ENCODE measurements at places on chromosomes 5 and 9.

- DNase-seq = peak; percentile 81
Observed at GRCh38 chr5:10481241-10481935, 39.7 kb downstream of the ROPN1L start.

GRCh38 chr5:171420431-171421241, 1.2 kb downstream of the FGF18 start:
- DNase-seq = no peak

- no peak for DNase-seq
Observed at GRCh38 chr5:138018849-138019248, 14.0 kb downstream of the FAM13B start.

- DNase-seq = no peak
Observed at GRCh38 chr9:76562511-76562911, 103.5 kb downstream of the GCNT1 start.

DNA sequence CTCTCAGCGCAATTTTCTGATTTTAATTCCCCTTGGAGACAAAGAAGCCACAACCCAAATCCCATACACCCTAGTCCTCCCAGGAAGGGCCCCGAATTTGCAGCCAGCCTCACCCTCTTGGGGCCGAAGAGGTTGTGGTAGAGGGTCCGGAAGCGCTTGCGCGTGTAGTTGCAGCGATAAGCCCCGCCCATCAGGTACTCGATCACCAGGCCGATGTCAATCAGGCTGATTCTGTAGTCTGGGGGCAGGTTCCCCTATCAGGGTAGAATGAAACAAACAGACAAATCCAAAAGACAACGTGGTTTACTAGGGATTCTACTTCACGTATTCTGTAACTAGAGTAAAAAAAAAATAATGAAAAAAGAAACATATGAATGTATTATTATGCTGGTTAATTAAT, 210.6 kb upstream of the KLF9 start:
- DNase-seq = no peak

DNA sequence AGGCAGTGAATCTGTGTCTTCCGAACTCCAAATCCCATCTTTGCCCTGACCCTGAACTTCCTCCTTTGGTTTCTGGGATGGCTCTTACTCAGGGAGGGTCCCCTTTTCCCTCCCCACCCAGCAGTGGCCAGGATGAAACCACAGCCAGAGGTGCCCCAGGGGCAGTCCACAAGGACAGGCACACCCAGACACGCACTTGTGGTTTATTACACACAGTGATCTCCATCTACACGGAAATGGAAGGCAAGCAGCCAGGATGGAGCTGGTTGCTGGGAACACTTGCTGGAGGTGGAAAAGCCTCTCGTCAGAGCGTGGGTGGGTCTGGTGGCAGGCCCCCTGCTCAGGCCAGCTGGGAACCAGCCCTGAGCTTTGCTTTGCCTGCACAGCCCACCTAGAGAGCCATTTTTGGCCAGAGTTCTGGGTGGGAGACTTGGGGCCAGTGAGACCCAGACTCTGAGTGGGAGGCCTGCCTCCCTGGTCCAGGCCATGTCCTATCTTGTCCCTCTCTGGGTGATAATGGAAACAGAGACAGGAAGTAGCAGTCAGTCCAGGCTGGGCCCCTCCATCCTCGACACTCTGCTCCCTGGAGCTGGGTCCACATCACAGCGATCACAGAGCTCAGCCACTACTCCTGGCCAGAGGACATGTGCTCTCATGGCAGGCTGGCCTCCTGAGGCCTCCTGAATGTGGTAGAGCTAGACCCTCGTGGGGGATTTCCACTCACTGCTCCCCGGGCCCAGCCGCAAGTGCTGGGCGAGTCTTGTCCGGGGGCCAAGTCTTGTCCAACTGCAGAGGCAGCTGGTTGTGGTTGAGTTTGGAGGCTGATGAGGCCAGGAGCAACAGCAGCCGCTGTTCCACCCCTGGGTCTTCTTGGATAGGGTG, 5.1 kb upstream of the PHYKPL start:
- DNase-seq = no peak

DNA sequence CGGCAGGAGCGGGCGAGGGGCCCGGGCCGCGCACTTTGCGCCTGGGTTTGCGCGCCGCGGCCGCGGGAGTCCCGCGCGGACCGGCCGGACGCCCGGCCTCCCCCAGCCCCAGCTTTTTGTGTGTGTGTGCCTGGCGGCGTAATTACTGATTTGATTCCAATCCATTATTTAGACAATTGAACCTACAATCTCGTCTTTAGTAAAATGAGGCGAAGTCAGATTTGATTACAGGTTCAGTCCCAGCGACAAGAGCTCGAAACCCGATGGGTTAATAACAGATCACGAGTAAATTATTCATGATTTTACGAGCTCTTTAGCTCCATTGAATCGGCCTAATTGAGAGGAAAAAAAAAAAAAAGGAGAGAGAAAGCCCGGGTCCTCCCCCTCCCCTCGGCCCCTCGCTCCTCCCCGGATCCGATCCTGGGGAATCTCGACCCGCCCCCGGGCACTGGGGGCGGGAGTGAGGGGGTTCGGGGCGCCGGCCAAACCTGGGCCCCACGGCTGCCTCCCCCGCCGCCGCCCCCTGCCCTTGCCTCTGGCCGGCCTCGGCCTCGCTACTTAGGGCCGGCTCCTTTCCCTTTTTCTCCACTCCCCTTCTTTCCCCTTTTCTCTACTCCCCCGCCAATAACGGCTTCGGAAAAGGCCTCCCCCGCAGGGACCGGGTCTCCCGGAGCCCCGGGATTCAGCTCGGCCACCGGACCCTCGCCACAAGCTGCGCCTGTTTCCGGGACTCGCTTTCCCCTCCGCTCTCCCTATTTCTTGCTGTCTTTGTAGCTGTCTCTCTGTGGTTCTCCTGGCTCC, 6.6 kb downstream of the LHX2 start:
- peak; percentile 72 for DNase-seq

DNA sequence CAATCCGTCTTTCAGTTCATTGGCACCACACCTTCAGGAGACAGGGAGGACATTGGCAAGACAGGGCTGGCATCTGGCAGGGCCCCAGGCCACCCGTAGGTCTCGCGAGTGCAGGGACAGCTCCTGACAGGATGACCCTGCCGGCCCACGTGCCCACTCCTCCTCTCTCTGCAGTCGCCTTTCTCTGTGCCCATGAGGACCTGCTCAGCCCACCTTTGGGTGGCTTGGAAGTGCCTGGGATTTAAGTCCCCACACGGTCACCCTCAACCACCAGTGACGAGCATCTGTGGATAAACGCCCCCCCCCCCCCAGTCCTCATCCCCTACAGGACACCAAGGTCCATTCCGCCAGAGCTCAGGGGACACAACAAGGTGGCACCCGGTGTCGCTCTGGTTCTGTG, 4.1 kb downstream of the MRPL36 start:
- no peak for DNase-seq

DNA sequence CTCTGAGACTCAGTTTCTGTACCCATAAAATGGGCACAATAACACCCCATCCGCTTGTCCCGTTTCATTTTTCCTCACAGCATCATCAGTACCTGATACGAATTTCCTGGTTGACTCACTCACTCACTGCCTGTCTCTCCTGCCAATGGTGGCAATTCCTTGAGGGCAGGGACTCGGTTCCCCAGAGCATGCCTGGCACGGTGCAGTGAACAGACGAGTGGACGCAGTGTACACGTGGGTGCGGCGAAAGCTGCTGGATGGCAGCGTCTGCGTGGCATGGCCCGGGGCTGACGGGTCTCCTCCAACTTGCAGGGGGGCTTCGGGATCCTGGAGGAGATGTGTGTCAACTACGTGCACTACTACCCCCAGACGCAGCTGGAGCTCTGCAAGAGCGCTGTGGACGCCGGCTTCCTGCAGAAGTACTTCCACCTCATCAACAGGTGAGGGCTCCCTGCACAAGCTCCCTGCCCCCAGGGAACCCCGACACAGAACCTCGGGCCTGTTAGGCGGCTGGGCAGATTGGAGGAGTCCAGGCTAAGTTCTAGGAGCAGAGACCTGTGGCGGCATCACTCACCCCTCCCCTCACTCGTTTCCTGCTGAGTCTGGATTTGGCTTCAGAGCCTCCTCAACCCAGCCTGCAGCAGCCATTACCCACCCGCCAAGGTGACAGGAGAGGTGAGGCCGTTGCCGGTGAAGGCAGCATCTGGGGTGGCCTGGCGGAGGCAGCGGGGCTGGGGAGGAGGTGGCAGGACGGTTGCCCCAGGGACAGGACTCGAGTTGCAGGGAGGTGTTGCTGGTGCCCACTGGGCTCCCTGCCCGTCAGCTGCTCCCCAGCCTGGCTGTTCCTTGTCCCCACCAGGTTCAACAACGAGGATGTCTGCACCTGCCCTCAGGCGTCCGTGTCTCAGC, 20.3 kb downstream of the DBH start:
- DNase-seq = no peak

DNA sequence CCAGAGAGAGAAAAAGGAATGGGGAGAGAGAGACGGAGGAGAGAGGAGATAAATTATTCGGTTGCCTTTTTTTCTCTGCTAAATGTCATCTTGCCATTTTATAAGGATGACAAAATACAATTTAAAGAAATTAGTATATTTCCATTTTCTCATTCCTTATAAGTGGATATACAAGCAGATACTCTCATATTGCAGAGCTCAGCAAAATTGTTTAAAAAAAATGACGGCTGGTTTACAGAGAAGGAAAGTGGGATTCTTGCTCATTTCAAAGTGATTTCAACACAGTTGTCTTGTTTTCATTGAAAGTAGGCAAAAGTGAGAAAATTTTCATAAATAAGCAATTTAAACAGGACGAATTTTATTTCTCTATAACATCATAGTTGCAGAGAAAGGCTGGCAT, 641.9 kb upstream of the CDH6 start:
- DNase-seq = no peak

- peak; percentile 93 for DNase-seq
Observed at GRCh38 chr9:135797507-135798262, 95.7 kb downstream of the KCNT1 start.

GRCh38 chr9:84323858-84324257, 16.7 kb downstream of the SLC28A3 start:
- DNase-seq = no peak

DNA sequence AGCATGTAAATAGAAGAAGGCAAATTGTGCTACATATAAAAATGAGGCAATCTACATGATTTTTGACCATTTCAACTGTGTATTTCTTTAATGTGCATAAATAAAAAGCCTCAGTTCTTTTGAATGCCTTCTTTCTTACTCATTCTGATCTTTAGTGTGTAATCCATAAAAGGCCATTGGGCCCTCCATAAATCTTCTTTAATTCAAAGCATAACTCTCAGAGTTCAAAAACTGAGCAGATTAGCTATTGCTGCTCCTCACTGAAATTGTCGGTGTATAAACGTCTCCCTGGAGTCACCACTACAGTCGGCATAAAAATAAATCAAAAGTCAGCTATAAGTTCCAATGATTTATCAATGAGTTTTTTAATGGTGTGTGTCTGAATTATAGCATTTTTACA, 45.3 kb upstream of the ADAMTSL1 start:
- DNase-seq = no peak

DNA sequence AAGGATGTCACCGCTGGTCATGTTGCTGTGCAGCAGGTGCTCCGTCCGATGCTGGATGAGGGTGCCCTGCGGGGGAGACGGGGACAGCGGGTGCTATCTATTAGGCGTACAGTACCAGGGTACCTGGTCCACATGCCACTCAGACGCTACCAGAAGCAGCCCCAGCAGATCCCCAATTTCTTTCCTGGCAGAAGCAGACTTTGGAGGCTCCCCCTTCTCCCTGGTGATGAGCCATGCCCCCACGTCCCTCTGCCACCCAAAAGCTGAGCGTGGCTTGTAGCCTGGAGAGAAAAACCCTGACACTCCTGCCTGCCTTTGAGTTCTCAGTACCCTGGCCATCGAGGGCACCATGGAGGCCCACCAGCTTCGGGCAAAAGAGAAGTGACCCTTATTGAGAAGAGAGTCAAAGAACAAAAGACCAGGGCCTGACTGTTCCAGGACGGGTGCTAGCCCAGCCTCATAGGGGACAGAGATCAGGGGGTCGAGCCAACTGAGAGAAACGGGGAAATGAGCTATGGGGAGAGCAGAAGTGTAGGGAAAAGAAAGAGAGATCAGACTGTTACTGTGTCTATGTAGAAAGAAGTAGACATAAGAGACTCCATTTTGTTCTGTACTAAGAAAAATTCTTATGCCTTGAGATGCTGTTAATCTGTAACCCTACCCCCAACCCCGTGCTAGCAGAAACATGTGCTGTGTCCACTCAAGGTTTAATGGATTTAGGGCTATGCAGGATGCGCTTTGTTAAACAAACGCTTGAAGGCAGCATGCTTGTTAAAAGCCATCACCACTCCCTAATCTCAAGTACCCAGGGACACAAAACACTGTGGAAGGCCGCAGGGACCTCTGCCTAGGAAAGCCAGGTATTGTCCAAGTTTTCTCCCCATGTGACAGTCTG, 62.0 kb upstream of the ZNF354B start:
- no peak for DNase-seq

- no peak for DNase-seq
Observed at GRCh38 chr5:75706016-75706415, 11.2 kb downstream of the POC5 start.

DNA sequence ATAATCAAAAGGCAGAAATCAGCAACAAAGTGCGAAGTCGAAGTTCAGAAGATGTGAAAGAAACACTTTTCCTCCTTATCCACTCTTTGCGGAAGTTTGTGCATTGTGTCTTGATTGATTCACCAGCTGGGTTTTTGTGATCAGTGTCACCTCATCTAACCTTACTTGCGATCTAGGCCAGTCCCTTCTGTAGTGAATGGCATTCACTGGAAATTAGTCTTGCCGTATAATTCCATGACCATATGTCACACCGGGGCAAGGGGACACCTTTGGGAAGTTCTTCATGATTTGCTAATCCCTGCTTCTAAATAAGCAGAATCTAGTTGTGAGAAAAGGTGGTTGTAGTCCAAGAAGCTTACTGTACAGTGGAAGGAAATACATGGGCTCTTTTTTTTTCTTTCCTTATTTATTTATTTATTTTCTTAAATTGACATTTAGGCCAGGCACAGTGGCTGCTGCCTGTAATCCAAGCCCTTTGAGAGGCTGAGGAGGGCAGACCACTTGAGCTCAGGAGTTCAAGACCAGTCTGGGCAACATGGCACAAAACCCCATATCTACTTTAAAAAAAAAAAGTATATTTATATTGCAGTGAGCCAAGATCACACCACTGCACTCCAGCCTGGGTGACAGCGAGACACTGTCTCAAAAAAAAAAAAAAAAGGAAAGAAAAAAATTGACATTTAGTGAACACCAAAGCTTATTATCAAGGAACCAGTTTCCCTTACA, 7.8 kb downstream of the RAI14 start:
- DNase-seq = no peak

- no peak for DNase-seq
Observed at GRCh38 chr5:142571371-142571770, 114.5 kb downstream of the FGF1 start.

GRCh38 chr5:87541676-87542075, 128.9 kb upstream of the CCNH start:
- no peak for DNase-seq

DNA sequence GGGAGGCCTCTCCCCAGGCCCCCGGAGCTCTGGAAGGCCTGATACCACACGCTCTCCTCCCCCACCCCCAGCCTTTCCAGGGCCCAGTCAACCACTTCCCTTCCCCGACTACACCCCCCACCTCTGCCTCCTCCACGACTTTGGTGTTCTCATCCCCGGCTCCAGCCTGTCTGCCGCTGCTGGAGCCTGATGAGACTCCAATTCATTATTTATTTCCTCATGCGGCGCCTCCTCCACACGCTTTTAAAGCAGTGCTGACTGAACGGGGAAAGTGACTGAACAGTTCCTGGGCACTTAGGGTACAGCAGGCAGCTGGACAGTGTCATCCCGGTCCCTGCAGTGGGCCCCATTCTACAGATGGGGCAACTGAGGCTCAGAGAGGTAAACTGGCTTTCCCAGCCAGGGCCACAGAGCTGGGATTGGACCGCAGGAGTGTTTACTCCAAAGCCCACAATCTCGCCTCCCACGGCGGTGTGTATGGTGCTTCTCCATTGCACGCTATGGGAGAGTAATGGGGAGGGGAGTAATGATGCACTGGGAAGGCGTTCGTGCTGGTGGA, 15.9 kb upstream of the RPL26L1 start:
- DNase-seq = no peak
